ENCODE measurements at places on chromosomes 7 and 10. TPM values are rescaled to one million over a fixed set of nuclear protein-coding genes. Genes with fewer than 3 reads are reported as not detected.

The TMEM229A gene
- total RNA-seq: not detected

The FEZF1 gene
- not detected for total RNA-seq

The PRPS1L1 gene
- total RNA-seq: not detected

The SGCE gene
- total RNA-seq: not detected

The HMX2 gene
- not detected for total RNA-seq
